ENCODE measurements at places on chromosomes 6 and 20.

DNA sequence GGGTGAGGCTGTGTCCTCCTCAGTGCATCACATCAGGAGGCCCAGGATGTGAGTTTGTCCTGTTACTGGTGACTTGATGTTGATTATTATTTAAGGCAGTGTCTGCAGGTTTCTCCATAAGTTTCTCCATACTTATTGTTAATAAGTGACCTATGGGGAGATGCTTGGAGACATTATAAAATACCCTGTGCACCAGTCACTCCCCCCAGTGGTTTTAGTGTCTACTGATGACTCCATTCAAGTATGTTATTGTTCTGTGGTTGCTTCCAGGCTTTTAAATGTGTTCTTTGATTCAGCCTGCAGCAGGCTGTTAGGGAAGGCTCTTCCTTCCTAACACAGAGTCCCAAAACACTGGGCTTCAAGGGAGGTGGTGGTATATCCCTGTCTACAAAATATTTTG is 14.6 kb upstream of the CST3 start:
- DNase-seq: no peak

GRCh38 chr20:4604580-4604979 is 117.1 kb upstream of the PRND start:
- DNase-seq: no peak

GRCh38 chr6:109349419-109349987 is 32.8 kb downstream of the CD164 start:
- DNase-seq: no peak

DNA sequence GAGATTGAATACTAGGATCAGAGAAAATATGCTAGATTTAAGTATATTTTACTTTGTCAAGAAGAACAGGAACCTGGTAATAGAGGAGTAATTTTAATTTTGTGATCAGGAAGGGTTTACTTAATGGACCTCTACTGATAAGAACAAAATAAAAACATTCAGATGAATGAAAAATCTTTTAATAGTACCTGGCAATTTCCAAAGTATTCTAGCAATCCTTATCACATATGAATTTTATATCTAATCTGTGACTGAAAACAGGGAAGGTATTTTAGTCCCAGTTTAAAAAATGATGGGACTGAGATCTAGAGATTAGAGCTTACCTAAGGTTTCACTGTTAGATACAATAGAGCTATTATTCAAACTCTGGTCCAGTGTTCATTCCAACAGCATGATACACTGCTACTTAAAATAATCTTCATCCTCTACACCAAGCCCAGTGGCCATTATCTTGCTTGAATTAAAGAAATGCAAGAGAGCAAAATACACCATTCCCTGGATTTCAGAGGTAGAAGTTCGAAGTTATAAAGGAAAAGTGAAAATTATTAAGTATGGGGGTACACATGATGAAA is 13.5 kb downstream of the SLC17A5 start:
- no peak for DNase-seq

DNA sequence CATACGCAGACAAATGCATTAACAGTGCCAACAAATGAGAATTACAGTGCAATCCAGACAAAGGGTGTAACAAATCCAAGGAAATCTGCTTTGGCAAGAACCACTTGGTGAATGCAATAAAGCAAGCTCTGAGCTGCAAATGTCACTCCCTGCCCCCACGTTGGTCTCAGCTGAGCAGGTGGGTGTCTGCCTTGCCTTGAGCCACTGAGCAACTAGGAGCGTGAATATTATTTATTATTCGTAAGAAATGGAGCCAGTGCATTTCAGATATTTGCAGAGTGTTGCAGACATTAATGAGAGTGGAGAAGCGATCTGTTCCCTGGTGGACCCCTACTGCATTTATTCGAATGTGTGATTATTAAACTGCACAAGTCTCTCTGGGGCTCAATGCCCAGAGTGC is 36.6 kb upstream of the F13A1 start:
- DNase-seq: no peak

DNA sequence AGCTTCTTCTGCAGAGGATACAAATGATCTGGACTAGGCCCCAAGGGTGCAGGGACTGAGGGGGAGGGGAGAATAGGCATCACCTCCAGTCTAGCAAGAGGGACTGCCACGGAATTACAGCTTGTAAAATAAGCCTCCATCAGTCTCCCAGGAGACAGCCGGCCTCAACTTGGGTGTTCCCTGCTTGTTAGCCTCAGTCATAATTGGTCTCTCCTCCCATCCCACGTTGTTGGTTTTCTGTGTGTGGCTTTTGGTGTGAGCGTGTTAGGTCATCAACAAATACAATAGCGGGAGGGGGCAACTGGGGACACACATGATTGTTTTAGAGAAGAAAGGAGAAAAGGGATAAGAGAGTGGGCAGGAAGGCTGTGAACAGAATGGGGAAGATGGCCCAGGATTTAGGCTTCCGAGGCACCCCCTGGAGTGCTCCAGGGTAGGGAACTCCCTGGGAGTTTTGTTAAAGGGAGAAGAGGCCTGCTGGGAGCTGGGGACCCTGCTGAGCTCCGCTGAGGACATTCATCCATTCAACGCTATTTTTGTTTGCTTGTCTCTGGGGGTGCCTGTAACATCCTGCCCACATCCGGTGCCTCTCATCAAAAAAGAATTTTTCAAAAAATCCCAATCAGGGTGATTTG is 9.2 kb downstream of the FOXA2 start:
- no peak for DNase-seq
